Effector CD4-positive, alpha-beta T cell (primary cell): ENCODE measurements at places on chromosomes 7 and 10.

DNA sequence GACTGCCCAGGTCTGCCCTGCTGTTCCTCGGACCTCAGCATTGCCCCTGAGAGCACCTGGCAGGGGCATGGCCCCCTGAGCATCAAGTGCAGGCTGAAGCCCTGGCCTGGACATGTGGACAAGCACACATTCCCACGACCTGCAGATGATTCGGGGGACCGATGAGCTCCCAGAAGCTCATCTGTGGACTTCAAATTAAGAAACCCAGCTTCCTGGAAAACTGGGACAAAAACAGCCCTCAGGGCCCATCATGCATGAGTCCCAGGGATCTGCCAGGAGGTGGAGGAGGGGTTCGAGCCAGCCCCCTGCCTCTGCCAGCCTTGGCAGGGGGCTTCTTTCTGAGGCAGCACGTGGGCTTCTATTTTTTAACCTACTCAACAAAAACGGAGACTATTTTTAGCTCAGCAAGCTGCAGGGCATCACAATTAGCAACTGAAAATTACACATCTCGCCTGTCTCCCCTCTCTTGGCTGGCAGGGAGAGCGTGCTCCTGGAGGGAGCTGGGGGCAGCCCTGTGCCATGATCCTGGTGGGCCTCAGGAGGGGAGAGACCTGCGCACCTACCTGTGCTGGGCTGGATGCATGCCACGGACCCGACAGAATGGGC is 51.8 kb downstream of the RASGEF1A start:
- DNase-seq, result no peak

GRCh38 chr10:70321233-70321632 is 37.4 kb upstream of the NPFFR1 start:
- no peak for DNase-seq

- DNase-seq, result no peak
These were observed 489.5 kb downstream of the SH2D4B start for GRCh38 chr10:81027223-81027622.

- no peak for DNase-seq
These were observed 32.1 kb downstream of the MARCHF5 start for GRCh38 chr10:92323079-92323478.

- no peak for DNase-seq
These were observed 31.6 kb upstream of the ETV1 start for GRCh38 chr7:14021069-14021468.
